ENCODE measurements at places on chromosomes 1 and 21.

DNA sequence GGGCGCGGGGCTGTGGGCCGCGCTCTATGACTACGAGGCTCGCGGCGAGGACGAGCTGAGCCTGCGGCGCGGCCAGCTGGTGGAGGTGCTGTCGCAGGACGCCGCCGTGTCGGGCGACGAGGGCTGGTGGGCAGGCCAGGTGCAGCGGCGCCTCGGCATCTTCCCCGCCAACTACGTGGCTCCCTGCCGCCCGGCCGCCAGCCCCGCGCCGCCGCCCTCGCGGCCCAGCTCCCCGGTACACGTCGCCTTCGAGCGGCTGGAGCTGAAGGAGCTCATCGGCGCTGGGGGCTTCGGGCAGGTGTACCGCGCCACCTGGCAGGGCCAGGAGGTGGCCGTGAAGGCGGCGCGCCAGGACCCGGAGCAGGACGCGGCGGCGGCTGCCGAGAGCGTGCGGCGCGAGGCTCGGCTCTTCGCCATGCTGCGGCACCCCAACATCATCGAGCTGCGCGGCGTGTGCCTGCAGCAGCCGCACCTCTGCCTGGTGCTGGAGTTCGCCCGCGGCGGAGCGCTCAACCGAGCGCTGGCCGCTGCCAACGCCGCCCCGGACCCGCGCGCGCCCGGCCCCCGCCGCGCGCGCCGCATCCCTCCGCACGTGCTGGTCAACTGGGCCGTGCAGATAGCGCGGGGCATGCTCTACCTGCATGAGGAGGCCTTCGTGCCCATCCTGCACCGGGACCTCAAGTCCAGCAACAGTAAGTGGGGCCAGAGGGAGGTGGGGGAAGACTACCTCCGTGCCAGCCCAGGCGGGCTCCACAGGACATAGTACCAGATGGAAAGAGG, 808 bp downstream of the MAP3K21 start:
- DNase-seq, result peak; percentile 14

DNA sequence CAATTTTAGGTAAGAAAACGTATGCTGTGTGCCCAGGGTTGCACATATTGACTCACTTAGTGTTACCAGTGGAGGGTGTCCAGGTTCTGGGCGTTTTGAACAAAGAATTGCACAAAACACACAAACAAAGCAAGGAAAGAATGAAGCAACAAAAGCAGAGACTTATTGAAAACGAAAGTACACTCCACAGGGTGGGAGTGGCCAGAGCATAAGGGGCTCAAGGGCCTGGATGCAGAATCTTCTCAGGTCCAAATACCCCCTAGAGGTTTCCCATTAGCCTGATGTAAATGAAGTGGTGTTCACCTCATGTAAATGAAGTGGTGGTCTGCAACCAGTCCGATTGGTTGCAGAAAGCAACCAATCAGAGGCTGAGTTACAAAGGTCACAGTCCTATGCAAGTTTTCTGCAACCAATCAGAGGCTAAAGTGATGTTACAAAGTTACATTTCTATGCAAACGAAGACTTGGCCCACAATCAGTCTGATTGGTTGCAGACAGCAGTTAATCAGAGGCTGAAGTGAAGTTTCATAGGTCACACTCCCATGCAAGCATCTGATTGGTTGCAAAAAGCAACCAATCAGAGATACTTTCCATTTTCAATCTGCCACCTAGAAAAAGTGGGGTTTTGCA, 228.3 kb downstream of the ST6GALNAC3 start:
- DNase-seq, result no peak

- DNase-seq, result no peak
Measured at GRCh38 chr1:221813887-221814286, 72.0 kb upstream of the DUSP10 start.

GRCh38 chr1:151817353-151817730, 12.1 kb upstream of the LINGO4 start:
- DNase-seq, result no peak

GRCh38 chr1:10556430-10557005, 81.8 kb downstream of the PEX14 start:
- DNase-seq, result no peak

DNA sequence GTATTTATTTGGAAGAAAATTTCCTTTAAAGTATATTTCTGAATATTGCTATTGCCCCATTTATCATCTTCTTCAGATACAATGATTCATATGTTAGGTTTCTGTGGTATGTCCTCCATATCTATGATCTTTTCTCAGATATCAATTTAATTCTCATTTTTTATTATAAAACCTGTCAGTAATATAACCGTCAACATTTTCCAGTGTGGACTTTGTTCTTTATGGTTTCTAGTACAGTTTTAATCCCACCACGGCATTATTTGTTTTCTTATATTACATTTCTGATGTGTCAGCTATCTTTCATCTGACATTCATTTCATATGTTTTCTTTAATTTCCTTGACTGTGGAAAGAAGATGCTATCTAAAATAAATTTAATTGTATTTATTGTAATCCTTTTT, 97.9 kb downstream of the PLPPR5 start:
- no peak for DNase-seq

DNA sequence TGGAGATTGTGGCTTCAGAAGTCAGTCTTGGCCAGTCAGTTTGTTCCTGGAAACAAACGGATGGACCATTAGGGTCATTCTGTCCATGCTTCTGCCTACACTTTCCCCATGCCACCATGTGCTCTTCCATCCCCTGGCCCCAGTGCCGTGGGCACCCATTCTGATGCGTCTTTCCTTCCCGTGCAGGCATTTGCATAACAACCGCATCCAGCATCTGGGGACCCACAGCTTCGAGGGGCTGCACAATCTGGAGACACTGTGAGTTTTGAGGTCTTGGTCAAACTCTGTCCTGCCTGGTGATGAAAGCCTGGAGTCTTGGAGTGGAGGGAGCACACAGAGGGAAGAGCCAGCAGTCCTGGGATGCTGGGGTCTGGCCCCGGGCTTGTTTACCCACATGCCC, 61.1 kb downstream of the UBE2T start:
- no peak for DNase-seq
